Progenitor cell of endocrine pancreas (in vitro differentiated cells): ENCODE measurements at places on chromosomes 7 and 10.

DNA sequence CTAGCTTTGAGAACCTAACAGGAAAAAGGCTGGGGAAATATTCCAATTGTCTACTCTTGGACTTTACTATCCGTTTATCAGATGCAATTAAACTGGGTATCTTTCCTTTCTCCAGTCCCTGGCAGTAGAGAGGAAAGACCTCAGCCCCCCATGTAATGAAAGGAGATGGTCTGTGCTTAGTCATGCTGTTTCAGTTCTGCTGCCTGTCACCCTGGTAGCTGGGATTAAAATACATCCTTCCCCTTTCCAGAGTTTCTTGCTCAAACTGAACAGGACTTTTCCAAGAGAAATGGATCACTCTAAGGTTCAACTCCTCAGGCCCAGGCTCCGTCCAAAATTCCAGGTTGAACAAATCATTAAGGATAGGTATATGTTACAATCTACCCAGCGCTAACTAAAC lies 202.9 kb downstream of the PTEN start:
- no peaks in the 10 kb centered on the region for H3K36me3 ChIP-seq
- no peaks in the 10 kb centered on the region for H3K27me3 ChIP-seq
- H3K4me3 ChIP-seq: no peak overlapping the region
- no peak for DNase-seq

DNA sequence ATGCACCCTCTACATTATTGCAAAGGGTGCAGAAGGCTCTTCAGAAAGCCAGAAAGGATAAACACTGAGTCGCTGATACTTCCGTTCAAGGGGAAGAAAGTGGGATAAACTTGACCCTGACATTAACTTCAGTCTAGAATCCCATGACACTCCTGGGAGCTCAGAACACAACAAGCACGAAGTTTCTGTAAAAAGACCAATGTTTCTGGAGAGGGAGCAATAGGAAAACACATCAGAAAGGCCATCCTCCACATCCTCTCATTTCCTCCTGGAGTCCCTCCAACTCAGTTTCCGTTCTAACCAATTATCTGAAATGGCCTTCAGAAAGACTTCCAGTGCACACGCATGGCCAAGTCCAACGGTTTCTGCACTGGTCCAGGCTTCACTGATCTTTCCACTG lies 113.5 kb downstream of the SORBS1 start:
- H3K27me3 ChIP-seq: no peaks in the 10 kb centered on the region
- DNase-seq: no peak
- no peaks in the 10 kb centered on the region for H3K36me3 ChIP-seq
- H3K4me3 ChIP-seq: no peak overlapping the region

- no peak for DNase-seq
- H3K36me3 ChIP-seq: no peaks in the 10 kb centered on the region
- peak overlapping the region; percentile 57 for H3K27ac ChIP-seq
- H3K4me3 ChIP-seq: peak overlapping the region; percentile 62
- peaks cover 6% of the 10 kb centered on the region for H3K4me1 ChIP-seq
Measured at GRCh38 chr10:95295031-95295755, 4.4 kb upstream of the PDLIM1 start.

DNA sequence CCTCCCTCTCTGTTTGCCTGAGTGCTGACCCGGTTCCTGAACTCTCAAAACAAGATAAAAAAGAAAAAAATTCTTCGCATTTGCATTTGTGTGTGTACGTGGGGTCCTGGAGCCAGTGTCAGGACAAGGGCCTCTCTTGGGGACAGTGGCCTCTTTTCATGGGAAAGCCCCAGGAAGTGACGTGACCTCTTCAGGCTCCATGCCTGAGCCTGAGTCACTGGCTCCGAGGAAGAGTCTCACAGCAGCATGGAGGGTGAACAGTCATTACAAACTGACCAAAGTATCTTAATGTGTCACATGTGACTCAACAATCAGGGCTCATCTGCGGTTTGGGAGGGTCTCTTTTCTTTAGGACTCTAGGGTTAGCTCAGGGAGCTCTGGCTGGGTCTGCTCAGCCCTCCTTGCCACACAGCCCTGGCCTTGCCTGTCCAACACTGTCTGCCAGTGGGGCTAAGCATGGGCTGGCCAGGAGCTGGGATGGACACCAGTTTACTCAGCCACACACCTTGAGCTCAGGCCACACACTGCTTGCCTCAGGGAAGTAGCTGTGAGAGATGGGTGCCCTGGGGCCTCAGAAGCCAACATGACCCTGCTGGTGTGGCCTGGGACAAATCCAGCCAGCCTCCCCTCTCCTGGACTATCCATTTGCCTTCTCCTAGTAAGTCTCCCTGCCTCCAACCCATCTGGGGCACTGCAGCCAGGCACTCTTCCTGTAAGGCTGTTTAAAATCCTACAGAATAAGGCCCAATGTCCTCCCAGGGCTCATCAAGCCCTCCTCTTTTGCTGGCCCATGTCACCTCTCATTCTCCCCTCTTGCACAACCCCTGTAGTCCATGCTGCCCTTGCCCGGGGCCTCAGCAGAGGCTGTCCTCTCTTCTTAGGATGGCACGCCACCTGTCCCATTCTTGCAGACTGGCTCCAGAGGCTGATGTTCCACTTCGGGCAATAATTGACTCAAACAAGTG lies 10.5 kb downstream of the TMEM273 start:
- H3K4me3 ChIP-seq: no peak overlapping the region
- H3K4me1 ChIP-seq: peaks cover 7% of the 10 kb centered on the region
- H3K27me3 ChIP-seq: peaks cover 11% of the 10 kb centered on the region
- DNase-seq: no peak
- no peaks in the 10 kb centered on the region for H3K36me3 ChIP-seq
- H3K27ac ChIP-seq: no peak overlapping the region

DNA sequence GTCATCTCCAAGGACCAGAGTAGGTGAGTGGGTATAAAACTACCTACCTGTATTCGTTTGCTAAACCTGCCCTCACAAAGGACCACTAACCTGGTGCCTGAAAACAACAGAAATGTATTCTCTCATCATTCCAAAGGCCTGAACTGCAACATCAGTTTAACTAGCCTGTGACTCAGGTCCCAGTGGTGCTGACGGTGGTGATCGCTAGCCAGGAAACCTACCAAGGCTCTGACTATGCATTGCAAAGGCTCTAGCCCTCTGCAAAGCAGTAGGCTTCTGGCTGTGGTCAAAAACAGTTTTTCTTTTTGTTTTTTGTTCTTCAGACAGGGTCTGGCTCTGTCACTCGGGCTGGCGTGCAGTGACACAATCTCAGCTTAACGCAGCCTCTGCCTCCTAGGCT lies 107.5 kb downstream of the NPTX2 start:
- no peaks in the 10 kb centered on the region for H3K36me3 ChIP-seq
- H3K4me3 ChIP-seq: no peak overlapping the region
- peaks cover 9% of the 10 kb centered on the region for H3K27me3 ChIP-seq
- DNase-seq: no peak
- no peak overlapping the region for H3K27ac ChIP-seq
- H3K4me1 ChIP-seq: no peaks in the 10 kb centered on the region

- H3K27ac ChIP-seq: no peak overlapping the region
- H3K4me1 ChIP-seq: peaks cover 3% of the 10 kb centered on the region
- H3K27me3 ChIP-seq: peaks cover 21% of the 10 kb centered on the region
- peaks cover 2% of the 10 kb centered on the region for H3K36me3 ChIP-seq
Measured at GRCh38 chr7:128781126-128781525, 5.5 kb upstream of the OPN1SW start.

GRCh38 chr7:37769726-37770125 lies 78.7 kb upstream of the NME8 start:
- H3K36me3 ChIP-seq: peaks cover 1% of the 10 kb centered on the region
- H3K27me3 ChIP-seq: no peaks in the 10 kb centered on the region
- H3K4me1 ChIP-seq: no peaks in the 10 kb centered on the region
- no peak overlapping the region for H3K27ac ChIP-seq
- no peak overlapping the region for H3K4me3 ChIP-seq
- no peak for DNase-seq

- H3K27ac ChIP-seq: peak overlapping the region; percentile 89
- peaks cover 6% of the 10 kb centered on the region for H3K27me3 ChIP-seq
- H3K4me1 ChIP-seq: peaks cover 21% of the 10 kb centered on the region
- DNase-seq: no peak
- H3K36me3 ChIP-seq: no peaks in the 10 kb centered on the region
Measured at GRCh38 chr7:73715648-73716317, 3.7 kb downstream of the STX1A start.
